ENCODE measurements at places on chromosomes 5 and 9. TPM values are rescaled to one million over a fixed set of nuclear protein-coding genes. Genes with fewer than 3 reads are reported as not detected.

SPATA31E1 gene
- not detected for total RNA-seq

SOHLH1 gene
- not detected for total RNA-seq

TRPM3 gene
- total RNA-seq = not detected

PCDHB7 gene
- total RNA-seq = 0.20 TPM

GPX8 gene
- total RNA-seq = 6.3 TPM

MARCHF3 gene
- total RNA-seq = 2.4 TPM

IRX4 gene
- total RNA-seq = 10.3 TPM

OR1J1 gene
- total RNA-seq = not detected

SLC46A2 gene
- total RNA-seq = 0.44 TPM

CNOT8 gene
- total RNA-seq = 25.7 TPM

PCDHB2 gene
- total RNA-seq = 2.2 TPM

ZFP62 gene
- total RNA-seq = 12.9 TPM

GLRA1 gene
- total RNA-seq = not detected

OTP gene
- total RNA-seq = not detected

OR1J2 gene
- not detected for total RNA-seq

IL6ST gene
- 55.2 TPM for total RNA-seq

BRINP1 gene
- 3.4 TPM for total RNA-seq

BTNL8 gene
- not detected for total RNA-seq

NOTCH1 gene
- 30.6 TPM for total RNA-seq

IL5 gene
- not detected for total RNA-seq

LCN1 gene
- total RNA-seq = not detected

ECM2 gene
- total RNA-seq = 0.56 TPM

SHISAL2B gene
- not detected for total RNA-seq

IFNA10 gene
- not detected for total RNA-seq

NMUR2 gene
- total RNA-seq = not detected

EXOSC2 gene
- total RNA-seq = 19.6 TPM

DENND4C gene
- 31.6 TPM for total RNA-seq

GFPT2 gene
- total RNA-seq = 1.1 TPM

BNC2 gene
- 3.7 TPM for total RNA-seq

NR6A1 gene
- total RNA-seq = 1.7 TPM

SLC36A3 gene
- total RNA-seq = not detected

C5orf58 gene
- not detected for total RNA-seq

SCGB3A2 gene
- not detected for total RNA-seq

TEX48 gene
- not detected for total RNA-seq

DMRT3 gene
- total RNA-seq = not detected

SPATA31A3 gene
- not detected for total RNA-seq

DIPK1B gene
- total RNA-seq = 0.76 TPM

SUB1 gene
- total RNA-seq = 188 TPM

PRLR gene
- total RNA-seq = 7.6 TPM

ADGRV1 gene
- total RNA-seq = 3.7 TPM

TRIP13 gene
- 12.5 TPM for total RNA-seq

IL11RA gene
- total RNA-seq = 4.0 TPM
